ENCODE measurements at places on chromosomes 4 and X. TPM values are rescaled to one million over a fixed set of nuclear protein-coding genes. Genes with fewer than 3 reads are reported as not detected.
A peak's percentile ranks its signal among the peaks of the same experiment; 100 is the strongest.

- H3K27me3 ChIP-seq, result no peaks in the 10 kb centered on the region
- no peak overlapping the region for H3K27ac ChIP-seq
- H3K4me3 ChIP-seq, result no peak overlapping the region
- H3K36me3 ChIP-seq, result no peaks in the 10 kb centered on the region
- DNase-seq, result no peak
- no peaks in the 10 kb centered on the region for H3K4me1 ChIP-seq
Observed at GRCh38 chr4:63440236-63440635, 969.0 kb downstream of the TECRL start.

DNA sequence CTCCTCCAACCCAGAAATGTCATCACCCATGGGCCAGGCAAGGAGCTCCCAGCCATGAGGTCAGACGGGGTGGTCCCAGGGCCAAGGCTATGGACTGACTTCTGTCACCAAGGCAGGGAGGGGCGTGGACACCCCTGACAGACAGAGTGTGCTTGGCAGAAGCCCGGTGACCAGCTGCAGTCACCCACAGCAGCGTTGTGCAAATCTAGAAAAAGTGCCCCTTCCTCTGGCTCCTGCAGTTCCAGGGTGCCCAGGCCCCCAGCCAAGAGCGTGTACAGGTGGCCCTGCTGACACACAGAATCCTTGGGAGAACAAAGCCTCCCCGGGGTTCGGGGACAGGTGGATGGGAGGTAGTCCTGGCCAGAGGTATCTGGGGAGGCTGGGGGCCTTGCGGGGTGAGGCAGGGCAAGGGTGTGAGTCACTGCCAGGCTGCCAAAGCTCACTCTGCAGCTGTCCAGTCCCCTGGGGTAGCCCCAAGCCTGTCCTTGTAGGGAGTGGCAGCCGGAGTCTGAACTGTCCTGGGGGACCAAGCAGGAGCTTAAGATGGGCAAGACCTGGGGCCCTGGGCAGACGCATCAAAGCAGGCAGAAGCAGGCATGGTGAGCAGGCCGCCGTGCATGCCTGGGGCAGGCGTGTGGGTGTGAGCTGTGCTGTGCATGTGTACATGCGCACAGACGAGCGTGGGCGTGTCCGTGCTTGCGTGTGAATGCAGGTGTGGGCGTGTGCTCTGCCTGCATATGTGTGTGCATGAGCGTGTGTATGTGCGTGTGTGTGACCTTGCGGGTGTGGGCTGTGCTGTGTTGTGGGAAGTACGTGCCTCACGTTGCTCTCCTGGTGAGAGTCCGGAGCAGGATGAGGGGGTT is 3.3 kb downstream of the MYL5 start:
- H3K27ac ChIP-seq, result peak overlapping the region; percentile 48
- peaks cover 13% of the 10 kb centered on the region for H3K36me3 ChIP-seq
- H3K27me3 ChIP-seq, result no peaks in the 10 kb centered on the region
- no peak overlapping the region for H3K4me3 ChIP-seq

GRCh38 chr4:139202991-139203390 is 26.0 kb upstream of the ELF2 start:
- no peaks in the 10 kb centered on the region for H3K4me1 ChIP-seq
- no peak overlapping the region for H3K27ac ChIP-seq
- no peaks in the 10 kb centered on the region for H3K36me3 ChIP-seq
- H3K27me3 ChIP-seq, result peaks cover 4% of the 10 kb centered on the region
- H3K4me3 ChIP-seq, result no peak overlapping the region

DNA sequence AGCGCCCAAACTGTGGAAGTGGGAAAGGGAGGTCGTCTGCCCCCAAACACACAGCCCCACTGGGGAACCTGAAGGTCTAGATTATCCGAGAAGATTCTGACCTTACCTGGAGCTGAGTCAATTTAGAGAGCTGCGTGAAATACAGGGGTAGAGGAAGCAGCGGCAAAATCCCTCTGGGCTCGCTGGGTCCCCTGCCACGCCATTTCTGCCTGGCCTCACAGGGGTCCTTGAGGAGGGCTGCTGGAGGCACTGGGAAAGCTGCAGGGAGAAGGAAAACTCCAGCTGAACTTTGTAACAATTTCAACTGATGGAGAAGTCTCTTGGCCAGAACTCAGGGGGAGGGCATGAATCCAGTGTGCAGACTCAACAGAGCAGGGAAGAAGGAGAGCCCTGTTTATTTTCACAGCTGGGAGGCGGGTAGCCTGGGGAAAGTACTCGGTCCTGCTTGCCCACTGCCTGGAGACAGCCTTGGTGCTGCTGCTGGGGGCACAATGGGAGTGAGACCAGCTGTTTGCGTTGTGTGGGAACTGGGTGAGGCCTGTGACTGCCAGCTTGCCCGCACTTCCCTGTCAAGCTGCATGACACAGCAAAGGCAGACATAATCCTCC is 93.2 kb upstream of the MAPK10 start:
- H3K4me3 ChIP-seq, result no peak overlapping the region
- no peaks in the 10 kb centered on the region for H3K36me3 ChIP-seq
- no peaks in the 10 kb centered on the region for H3K4me1 ChIP-seq

GRCh38 chr4:130814896-130815295 is 1718.9 kb downstream of the C4orf33 start:
- H3K27me3 ChIP-seq, result no peaks in the 10 kb centered on the region
- H3K36me3 ChIP-seq, result no peaks in the 10 kb centered on the region
- H3K4me1 ChIP-seq, result no peaks in the 10 kb centered on the region
- no peak for DNase-seq
- no peak overlapping the region for H3K4me3 ChIP-seq
- H3K27ac ChIP-seq, result no peak overlapping the region

DNA sequence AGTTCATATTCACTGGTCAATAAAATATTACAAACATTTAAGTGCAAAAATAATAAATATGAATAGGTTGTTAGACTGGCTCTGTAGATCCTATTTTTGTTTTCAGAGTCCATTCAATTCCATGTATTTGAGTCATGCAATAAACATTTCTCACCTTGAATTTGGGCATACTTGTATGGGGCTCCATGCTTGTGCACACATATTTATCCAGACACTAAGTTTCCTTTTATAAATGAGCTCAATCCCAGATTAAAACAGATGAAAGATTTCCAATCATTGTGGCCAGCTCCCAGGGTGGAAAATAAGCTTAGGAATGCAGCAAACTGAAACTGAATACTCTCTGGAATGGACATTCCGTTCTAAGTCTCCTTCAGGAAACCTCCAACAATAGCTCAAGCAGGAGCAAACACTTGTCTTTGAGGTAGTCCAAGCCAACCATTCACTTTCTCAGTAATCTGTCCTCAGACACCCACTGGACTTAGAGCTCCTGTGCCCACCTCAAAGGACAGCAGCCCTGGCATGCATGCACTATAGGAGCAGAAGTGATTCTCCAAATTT is 16.4 kb downstream of the DMD start:
- H3K4me3 ChIP-seq, result no peak overlapping the region
- H3K27me3 ChIP-seq, result no peaks in the 10 kb centered on the region

DNA sequence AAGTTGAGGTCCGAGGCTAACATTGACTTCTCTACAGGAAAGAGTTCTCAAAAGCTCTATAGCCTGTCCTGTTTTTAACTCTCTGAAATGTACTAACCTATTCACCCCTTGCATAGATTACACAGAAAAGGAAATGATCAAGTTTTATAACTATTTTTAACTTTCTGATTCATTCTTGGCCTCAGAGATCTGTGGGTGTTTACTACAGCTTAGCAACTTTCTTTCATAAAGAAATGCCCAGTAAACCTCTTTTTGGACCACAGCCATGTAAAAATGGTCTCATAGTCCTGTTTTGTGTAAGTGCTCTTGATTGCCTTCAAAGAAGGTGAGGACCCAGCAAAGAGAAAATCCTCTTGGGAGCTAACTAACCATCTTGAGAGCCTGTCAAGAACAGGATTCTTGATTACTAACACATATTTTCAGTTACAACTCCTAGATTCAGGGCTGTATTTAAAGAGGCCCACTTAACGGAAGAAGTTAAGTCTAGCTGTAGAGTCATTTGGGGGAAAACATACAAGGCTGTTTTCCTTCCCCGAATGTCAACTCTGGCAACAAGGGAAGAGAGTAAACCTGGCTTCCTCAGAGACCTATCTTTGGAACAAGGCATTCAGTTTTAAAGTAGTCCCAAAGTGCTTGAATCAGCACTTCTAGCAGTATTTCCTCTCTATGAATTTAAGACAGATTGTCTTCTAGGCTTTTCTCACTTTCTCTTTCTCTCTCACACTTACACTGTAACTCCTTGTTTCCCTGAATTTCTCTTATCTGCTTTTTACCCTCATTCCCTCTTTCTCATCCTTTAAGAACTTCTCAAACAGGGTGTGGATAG is 78.2 kb downstream of the IL21 start:
- peak overlapping the region; percentile 89 for H3K27ac ChIP-seq
- H3K4me3 ChIP-seq, result peak overlapping the region; percentile 59
- no peaks in the 10 kb centered on the region for H3K27me3 ChIP-seq
- peaks cover 65% of the 10 kb centered on the region for H3K4me1 ChIP-seq

Gene OPHN1
- not detected for total RNA-seq

Gene EXOC1L
- not detected for total RNA-seq

All from activated naive CD8-positive, alpha-beta T cell treated with anti-CD3 and anti-CD28 coated beads for 36 hours (primary cell).